ENCODE measurements at places on chromosomes 16 and 17.

GRCh38 chr17:36720131-36720530 lies 118.7 kb downstream of the MRM1 start:
- no peak for DNase-seq

GRCh38 chr17:13581925-13582324 lies 19.8 kb downstream of the HS3ST3A1 start:
- no peak for DNase-seq

- DNase-seq: no peak
These were observed 7.5 kb upstream of the BCO1 start for GRCh38 chr16:81231014-81231413.

GRCh38 chr17:7627250-7628121 lies at the start of gene SAT2:
SAT2 (minus strand) TSS chr17:7627821; CDS start chr17:7627635, 186 bp downstream.
- peak; percentile 100 for DNase-seq

DNA sequence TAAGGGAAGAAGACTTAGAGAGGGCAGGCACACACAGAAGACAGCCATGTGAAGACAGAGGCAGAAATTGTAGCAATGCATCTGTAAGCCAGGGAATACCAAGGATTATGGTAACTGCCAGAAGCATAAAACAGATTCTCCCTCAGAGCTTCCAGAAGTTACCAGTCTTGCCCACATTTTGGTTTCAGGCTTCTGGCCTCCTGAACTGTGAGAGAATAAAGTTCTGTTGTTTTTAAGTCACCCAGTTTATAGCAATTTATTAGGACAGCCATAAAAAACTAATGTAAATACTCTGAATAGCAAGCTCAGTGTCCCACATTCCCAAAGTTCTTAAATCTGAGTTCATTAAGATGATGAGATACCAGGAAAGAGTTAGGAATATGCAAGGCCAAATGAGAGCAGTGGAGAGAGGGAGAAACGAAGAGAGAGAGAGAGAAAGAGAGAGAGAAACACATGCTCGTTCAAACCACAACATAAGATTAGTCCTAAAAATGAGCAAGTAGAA lies 123.4 kb downstream of the HS3ST3A1 start:
- no peak for DNase-seq

- DNase-seq: no peak
These were observed 1.8 kb upstream of the WIPI1 start for GRCh38 chr17:68459037-68459639.

DNA sequence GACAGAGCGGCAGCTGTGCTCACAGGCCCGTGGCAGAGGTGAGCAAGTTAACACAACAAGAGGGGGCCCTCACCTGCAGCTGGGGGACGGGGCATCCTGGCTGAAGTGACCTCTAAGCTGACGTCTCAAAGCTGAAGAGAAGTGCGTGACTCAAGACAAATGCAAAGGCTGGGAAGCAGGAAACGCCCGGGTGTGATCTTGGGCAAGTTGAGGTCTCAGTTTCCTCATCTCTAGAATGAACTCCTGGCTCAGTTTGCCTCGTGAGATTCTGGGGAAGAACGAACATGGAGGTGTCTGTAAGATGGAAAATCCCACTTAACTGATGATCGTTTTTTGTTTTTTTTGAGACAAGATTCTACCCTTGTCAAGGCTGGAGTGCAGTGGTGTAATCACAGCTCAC lies 40.1 kb upstream of the C1QL1 start:
- peak; percentile 74 for DNase-seq

DNA sequence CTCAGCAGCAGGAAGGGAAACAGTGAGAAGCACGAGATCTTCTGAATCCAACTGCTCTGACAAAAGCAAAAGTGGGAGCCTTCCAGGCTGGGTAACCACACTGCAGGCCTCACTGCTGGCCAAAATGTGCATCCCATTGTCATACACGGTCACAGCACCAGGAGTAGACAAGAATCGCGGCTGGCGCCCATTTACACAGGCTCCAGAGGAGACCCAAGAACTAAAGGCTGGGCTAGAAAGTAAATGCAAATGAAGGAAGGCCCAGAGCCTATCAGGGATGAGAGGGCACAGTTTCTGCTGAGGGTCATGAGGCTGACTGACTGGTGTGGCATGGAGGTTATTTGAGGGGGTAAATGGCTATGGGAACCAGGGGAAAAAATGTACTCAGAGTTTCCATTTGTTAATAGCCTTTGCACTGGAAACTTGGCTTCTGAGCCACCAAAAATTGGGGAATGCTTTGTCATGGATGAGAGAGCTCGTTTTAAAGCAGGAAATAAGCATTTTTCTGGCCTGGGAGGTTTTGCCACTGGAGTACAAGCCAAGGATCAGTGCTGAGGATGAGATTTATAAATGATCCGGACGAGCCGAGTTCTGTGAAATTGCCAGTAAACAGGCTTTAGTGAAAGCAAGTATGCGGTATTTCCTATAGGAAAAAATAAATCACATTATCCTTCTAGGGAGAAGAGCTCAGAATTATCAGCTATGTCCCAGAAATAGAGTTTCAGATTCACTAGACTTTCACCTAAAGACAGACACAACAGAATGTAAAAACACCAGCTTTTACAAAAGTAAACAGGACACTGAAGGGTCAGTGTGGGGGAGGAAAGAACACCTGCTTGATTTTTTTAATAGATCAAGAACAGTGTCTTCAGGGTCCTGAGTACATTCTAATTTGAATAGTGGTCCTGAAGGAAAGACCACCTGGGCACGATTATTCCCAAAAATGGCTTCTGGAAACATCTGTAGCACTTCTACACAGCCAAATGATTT lies 66.9 kb upstream of the GSG1L start:
- DNase-seq: peak; percentile 19

DNA sequence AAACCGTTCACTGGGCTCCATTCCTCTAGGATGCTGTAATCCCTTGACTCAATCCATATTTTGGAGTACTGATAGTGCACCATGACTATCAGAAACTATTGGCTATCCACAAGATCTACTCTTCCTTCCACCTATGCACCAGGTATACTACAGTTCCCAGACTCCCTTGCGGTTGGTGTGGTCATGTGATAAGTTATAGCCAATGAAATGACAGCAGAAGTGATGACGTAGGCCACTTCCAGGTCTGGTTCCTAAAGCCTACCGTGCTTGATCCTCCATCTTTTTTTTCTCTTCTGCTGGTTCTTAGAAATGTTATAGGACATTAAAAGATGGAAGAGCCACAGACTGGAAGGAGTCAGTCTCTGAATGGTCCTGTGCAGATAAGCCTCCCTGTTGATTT lies 278.8 kb upstream of the C16orf82 start:
- DNase-seq: no peak

DNA sequence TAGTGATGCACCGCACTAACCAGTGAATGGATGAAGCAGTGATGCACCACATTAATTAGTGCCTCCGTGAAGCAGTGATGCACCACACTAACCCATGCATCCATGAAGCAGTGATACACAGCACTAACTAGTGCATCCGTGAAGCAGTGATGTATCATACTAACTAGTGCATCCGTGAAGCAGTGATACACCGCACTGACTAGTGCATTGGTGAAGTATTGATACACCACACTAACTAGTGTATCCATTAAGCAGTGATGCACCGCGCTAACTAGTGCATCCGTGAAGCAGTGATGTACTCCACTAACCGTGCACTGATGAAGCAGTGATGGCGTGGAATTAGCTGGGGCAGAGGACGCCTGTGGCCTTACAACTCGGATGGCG lies 80.6 kb upstream of the NKD1 start:
- no peak for DNase-seq

GRCh38 chr17:62186841-62187240 lies 121.8 kb upstream of the MED13 start:
- DNase-seq: no peak

DNA sequence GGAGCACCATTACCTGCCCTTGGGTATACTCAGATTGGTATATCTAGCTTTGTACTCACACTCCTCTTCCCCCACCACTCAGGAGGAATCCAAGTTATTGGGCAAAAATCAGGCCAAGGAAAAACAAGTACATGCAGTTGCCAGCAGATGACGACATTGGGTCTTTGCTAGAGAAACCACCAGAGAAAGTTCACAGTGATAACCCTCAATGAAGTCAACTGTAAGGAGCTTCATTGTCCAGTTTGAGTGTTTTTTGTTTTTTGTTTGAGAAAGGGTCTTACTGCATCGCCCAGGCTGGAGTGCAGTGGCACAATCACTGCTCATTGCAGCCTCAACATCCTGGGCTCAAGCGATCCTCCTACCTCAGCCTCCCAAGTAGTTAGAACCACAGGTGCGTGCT lies 34.6 kb upstream of the TOX3 start:
- no peak for DNase-seq

DNA sequence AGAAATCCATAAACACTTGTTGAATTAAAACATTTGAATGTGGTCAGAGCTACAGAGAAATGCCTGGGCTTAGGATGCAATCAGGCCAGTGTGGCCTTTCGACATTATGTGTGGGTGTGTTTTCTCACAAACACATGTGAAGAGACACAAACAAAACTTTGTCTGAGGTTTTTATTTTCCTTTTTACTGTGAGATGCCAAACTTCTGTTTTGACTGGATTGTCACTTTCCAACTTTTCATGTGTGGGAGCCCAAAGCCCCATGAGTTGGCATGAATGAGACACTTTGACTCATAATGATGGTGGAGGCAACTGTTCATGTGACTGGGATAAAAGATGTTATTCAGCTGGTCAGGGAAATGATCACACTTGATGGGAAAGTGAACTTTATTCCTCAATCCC lies 71.9 kb upstream of the GAS7 start:
- no peak for DNase-seq

GRCh38 chr16:87721622-87722585 lies 43.9 kb downstream of the KLHDC4 start:
- DNase-seq: no peak

- peak; percentile 88 for DNase-seq
These were observed 525 bp downstream of the JPT1 start for GRCh38 chr17:75153780-75154194.
